Kidney (tissue), 22 donors: ENCODE measurements at places on chromosomes 6 and 20. TPM values are rescaled to one million over a fixed set of nuclear protein-coding genes. Genes with fewer than 3 reads are reported as not detected.

GRCh38 chr6:125537090-125537489 lies 212.3 kb upstream of the HEY2 start:
- DNase-seq, result no peak

The GJA1 gene
- 14.2 TPM for polyA plus RNA-seq

- DNase-seq, result no peak
Observed at GRCh38 chr6:119879731-119880130, 530.2 kb upstream of the MAN1A1 start.

DNA sequence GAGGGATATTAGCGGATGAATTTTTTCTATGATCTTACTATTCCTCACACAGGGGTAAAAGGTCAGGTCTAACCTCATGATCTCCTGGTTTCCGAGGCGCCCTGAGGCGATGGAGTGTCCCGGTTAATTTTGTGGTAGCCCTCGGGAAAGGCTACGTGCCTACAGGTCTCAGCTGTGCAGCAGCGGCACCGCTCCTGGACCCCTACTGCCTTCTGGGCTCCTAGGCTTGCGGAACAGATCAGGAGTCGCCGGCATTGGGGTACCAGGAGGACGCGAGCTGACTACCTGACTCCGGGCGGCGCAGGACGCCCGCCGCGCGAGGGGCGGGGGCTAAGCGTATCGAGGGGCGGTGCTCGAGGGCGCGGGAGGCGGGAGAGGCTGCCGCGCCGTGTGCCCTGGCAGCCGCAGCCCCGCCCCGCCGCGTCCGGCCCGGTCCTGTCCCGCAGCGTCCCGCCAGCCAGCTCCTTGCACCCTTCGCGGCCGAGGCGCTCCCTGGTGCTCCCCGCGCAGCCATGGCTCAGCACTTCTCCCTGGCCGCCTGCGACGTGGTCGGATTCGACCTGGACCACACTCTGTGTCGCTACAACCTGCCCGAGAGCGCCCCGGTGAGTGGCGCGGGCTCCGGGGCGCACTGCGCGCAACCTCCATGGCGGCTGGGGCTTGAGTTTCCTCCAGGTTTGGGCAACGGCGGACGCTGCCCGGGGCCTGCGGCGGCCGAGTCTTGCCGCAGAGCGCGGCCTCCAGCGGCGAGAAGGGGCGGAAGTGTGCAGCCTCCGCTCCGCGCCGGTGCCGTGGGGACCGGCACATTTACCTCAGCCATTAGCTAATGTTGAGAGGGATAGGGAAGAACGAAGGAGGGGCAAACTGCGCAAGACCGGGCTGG lies at the start of gene NT5DC1:
TSS of gene NT5DC1 (plus strand) at position 435 of the 883 bp plus-strand sequence. CDS start at position 513, 78 bp downstream.
- peak; percentile 93 for DNase-seq

DNA sequence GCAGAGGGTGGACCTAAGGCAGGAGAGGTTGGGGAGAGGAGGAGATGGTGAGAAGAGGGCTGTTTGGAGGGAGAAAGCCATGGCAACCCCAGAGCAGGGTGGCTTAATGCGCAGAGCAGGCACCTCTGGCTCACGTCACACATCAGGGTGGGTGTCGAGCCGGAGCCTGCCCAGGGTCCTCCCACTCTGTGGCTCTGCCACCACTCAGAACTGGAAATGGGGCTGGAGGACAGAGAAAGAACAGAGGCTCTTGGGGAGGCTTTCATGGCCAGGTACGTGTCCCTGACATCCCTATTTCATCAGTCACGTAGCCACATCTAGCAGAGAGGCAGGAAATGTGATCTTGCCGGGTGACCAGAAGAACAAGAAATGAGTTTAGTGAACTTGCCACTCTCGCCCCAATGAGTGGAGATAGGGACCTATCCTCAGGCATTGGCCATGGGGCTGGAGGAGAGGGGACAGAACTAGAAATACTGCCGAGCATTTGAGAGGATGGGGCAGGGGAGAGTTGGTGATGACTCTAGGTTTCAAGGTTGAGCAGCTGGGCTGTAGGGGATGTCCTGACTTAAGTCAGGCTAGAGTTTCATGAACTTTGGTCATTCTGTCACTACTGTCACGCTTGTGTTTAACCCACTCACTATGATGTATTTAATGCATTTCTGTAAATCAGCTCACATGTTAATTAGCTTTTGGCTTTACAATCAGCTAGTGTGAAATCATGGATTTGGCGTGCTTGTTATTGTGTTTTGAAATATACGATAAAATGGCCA lies 52.7 kb downstream of the CDH26 start:
- peak; percentile 52 for DNase-seq

- peak; percentile 49 for DNase-seq
Observed at GRCh38 chr20:33832103-33832804, 21.1 kb downstream of the CHMP4B start.

DNA sequence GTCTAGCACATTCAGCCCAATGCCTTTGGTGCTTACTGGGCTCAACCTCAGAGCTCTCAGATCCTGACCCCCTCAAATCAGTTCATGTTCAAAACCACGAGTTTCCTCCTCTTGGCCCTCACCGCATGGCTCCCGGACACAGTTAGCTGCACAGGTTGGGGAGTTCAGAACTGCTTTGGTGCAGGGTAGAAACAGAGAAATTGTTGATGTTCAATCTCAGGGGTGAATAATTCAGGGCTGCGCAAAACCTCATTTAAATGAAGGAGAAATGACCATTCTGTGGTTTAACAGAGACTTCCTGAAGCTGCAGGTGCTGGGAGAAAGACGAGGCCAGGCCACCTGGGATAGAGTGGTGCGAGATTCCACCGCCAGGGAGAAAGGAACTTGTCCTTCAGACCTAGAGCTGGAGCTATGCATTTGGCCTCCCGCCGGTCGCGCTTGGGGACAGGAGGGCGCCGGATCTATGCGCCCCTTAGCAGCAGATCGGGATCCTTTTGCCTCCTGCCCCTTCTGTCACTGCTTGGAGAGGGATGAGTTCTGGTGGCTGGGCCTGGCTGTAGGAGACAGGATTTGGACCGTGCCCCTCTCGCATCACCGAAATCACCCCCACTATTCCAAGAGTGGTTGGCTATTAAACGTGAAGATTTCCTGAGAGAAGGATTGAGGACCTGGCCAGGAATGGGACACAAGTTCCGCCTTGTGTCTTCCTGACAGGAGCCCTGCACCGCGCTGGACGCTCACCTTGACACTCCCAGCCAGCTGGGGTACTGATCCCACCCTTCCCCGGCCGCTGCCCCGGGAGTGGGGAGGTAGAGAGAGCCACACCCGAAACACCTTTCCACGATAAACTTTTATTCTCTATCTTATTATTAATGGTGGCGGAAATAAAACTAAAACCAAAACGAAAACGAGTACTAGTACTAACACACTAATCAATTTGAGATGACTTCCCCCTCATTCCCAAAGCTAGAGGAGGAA lies 767 bp upstream of the PAX1 start:
- DNase-seq, result peak; percentile 64
